Cerebellar cortex (tissue), 1 donor: ENCODE measurements at places on chromosomes 12 and 14.

- no peak for DNase-seq
These were observed 9.0 kb upstream of the IQSEC3 start for GRCh38 chr12:57539-57938.

GRCh38 chr12:107490010-107490409, 195.6 kb upstream of the PWP1 start:
- no peak for DNase-seq

GRCh38 chr12:87233671-87234070, 795.5 kb downstream of the C12orf50 start:
- DNase-seq = peak; percentile 42

- no peak for DNase-seq
These were observed 31.2 kb downstream of the RFLNA start for GRCh38 chr12:124326104-124326503.

- peak; percentile 14 for DNase-seq
These were observed 3.8 kb upstream of the KRT85 start for GRCh38 chr12:52370926-52371608.

DNA sequence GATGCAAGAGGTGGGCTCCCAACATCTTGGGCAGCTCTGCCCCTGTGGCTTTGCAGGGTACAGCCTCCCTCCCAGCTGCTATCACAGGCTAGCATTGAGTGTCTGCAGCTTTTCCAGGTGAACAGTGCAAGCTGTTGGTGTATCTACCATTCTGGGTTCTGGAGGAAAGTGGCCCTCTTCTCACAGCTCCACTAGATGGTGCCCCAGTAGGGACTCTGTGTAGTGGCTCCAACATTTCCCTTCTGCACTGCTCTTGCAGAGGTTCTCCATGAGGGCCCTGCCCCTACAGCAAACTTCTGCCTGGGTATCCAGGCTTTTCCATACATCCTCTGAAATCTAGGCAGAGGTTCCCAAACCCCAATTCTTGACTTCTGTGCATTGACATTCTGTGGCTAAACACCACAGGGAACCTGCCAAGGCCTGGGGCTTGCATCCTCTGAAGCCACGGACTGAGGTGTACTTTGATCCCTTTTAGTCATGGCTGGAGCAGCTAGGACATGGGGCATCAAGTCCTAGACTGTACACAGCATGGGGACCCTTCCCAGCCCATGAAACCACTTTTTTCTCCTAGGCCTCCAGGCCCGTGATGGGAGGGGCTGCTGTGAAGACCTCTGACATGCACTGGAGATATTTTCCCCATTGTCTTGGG, 24.0 kb upstream of the SLC38A1 start:
- no peak for DNase-seq

- DNase-seq = no peak
These were observed 88.1 kb downstream of the NINJ2 start for GRCh38 chr12:575129-575502.

- no peak for DNase-seq
These were observed 64.4 kb upstream of the OSBPL8 start for GRCh38 chr12:76623931-76624330.

- peak; percentile 59 for DNase-seq
These were observed 31.2 kb downstream of the CREBL2 start for GRCh38 chr12:12642916-12643315.

- DNase-seq = no peak
These were observed 107.9 kb downstream of the KCNC2 start for GRCh38 chr12:75101781-75102180.

DNA sequence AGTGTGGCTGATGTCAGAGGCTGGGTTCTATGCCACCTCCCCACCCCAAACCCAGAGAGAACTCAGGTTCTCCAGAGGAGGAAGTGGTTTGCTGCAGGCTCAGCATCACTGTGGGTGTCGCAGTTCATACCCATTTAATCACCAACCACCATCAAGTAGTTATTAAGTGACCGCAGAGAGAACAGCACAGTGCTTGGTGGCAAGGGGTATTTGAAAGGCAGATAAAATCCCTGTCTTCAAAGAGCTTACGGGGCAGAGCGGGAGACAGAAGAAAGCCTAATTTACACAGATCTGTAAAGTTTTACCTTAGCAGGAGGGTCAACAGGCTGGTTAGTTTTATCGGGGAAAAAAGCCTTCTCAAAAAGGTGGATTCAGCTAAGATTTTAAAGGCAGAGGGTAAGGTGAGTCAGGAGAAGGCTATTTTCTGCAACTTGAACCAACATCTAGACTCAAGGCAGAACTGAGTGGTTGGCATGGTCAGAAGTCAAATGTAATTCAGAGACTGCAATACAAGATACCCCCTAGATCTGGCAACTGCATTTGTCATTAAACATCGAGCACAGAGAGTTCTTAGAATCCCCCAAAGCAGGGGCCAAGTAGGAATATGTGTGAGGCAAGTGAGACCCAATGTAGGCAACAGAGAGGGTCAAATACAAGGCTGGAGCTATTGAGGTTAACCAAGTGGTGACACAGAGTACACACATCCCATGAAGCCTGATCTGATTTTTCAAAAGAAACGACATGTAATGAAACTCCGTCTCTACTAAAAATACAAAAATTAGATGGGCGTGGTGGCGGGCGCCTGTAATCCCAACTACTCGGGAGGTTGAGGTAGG, 13.2 kb downstream of the PXN start:
- no peak for DNase-seq

DNA sequence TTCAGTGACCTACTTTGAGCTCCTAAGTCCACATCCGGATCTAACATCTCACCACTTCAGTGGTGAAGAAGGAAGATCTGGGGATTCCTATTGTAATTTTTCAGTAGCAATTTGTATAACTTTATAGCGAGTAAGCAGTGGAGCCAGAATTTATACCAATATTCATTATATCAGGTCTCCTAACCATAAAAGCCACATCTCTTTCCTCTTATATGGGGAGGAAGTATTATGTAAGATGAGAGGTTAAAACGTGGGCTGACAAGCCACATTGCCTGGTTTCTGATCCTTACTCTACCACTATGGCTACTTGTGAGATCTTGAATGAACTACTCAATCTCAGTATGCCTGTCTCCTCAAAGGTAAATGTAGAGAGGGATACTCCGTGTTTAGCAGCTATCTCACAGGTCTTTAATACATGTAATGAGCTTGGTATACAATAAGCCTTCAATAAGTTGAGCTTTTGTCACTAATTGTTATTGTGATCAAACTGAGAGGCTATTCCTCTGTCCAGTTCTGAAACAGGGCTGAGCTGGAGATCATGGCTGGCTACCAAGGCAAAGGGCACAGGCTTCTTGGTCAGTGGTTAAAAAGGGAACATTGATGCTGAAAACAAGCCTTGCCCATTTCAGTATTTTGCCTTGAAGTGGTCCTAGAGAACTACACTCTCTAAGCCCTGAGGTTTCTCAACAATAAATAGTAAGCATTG, 3.3 kb upstream of the TMEM117 start:
- DNase-seq = no peak

DNA sequence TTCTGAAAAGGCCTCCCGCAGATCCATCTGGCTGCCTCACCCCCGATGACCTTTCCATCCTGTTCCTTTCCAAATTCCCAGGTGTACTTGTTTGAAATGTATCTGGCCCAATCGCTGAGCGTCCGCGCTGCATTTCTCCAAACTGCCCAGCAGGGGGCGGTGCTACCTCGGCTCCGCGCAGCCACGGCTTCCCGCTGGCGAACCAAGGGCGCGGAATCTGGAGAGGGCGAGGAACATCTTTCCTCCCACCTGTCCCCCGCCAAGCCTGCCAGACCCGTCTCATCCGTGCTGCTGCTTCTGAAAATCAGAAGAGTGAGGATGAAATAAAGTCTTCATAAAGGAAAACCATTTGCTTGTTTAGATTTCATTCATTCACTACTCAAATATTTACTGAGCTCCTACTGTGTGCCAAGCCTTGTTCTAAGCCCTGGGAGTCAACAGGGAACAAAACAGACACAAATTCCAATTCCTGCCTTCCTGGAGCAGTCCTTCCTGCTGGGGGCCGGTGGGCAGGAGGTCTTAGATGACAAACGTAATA, 16.8 kb upstream of the MYL2 start:
- peak; percentile 91 for DNase-seq

GRCh38 chr12:91663310-91663709, 480.7 kb upstream of the DCN start:
- peak; percentile 16 for DNase-seq

DNA sequence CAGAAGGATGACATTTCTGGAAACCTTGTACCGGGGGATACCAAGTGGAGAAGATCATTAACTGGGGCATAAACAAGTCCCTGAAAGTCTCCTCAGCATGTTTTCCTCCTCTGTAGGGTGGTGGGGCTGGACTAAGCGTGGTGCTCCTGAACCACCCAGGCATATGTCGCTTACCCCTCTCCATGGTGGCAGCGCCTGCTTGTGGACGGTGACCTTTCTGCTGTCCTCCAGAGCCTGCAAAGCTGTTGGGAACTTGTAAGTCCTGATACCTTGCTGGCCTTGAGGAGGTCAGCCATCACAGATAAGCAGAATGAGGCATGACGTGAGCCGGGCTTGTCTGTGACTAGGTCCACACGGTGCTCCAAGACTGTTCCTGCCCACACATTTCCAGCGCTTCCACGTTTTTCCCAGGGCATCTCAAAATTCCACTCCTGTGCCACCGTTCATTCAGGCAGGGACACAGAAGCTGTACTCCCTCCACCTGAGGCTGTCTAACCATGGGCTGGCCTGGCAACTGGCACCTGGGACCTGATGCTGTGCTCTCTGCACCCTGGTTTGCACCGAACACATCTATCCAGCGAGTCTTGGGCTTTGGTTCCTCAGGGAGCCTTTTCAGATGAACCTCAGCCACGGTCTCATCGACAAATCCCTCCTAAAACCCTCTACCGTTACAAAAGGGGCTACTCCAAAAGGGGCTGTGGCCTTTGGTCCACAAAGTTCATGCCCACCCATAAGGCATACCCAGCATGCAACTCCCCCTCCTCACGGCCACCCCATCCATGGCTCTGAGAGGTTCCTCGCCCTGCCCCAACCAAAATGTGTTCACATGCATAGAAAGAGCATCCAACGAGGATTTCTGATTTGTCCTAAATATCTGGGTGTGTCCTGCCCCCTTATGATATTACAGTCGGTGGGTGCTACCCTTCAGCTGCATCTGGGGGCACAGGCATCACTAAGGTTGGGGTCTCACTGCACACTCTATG, 199.6 kb upstream of the DIO3 start:
- no peak for DNase-seq

GRCh38 chr12:50991291-50991690, 34.9 kb downstream of the SLC11A2 start:
- DNase-seq = no peak

DNA sequence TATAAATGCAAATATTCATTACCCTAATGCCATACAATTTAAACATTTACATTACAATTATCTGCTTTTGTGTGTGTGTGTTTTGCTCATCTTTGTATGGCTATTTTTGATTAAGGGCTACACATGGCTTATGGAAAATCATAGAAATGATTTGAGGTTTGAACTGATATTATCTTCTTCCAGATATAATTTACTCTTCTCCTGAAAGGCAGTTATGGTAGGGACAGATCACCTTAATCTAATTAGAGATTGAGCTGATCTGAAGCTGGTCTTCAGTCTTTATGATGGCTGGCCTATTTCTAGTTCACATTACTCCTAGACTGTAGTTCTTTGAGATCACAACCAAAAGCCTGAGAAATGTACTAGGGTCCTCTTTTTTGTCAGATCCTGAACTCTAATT, 15.6 kb downstream of the ABHD12B start:
- DNase-seq = no peak

- no peak for DNase-seq
These were observed 115.9 kb upstream of the PELI2 start for GRCh38 chr14:56002342-56002741.

GRCh38 chr12:25845415-25845814, 113.1 kb upstream of the RASSF8 start:
- DNase-seq = no peak

GRCh38 chr14:50675597-50675996, 7.5 kb upstream of the SAV1 start:
- no peak for DNase-seq

GRCh38 chr12:44525806-44526654, 350.1 kb downstream of the NELL2 start:
- DNase-seq = no peak

DNA sequence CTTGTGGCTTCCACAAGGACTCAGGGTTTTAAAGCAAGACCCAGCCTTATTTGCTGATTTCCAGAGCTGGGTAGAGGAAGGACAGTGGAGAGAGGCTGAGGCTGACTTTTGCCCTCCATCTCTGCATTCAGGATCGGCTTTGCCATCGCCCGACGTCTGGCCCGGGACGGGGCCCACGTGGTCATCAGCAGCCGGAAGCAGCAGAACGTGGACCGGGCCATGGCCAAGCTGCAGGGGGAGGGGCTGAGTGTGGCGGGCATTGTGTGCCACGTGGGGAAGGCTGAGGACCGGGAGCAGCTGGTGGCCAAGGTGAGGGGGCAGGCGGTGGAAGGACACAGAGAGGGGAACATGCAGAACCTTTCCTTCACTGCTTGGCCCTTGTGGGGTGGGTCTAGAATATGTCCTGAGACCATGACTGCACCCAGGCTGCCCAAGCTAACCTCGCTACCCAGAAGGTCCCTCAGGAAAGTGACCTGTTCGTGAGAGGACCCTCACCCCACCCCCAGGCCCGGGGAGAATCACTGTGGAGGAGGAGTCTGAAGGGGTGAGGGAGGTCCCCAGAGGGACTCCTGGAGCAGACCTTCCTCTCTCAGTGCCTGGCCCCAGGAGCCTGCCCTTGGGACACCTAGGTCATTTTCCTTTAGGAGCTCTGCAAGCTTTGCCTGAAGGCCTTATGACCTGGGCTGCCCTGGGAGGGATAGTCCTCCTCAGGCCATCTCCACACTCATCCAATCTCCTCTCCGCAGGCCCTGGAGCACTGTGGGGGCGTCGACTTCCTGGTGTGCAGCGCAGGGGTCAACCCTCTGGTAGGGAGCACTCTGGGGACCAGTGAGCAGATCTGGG, 3.1 kb downstream of the DHRS2 start:
- no peak for DNase-seq

GRCh38 chr12:124917841-124918621, 3.6 kb upstream of the UBC start:
- peak; percentile 23 for DNase-seq

DNA sequence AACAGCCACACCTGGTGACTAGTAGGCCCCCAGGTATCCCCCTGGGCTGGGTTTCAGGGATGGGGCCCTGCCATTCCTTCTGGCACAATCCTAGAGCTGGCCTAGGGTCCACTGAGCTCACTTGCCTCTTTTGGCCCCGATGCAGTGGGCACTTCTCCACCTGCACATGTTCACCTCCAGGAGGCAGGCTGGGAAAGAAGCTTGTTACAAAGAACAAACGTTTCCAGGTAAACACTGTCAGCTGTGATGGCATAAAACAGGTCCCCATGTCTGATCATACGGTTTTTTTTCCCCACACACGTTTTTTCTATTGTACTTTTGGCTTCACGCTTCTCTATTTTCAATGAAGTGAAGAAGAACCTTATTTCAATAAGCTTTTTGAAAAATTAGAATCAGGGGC, 15.8 kb upstream of the HVCN1 start:
- peak; percentile 17 for DNase-seq

GRCh38 chr12:114213055-114213581, 192.8 kb downstream of the TBX5 start:
- DNase-seq = no peak
